ENCODE measurements at places on chromosomes 6 and 20.

- DNase-seq, result no peak
Observed at GRCh38 chr20:62737271-62737811, 28.7 kb downstream of the NTSR1 start.

GRCh38 chr6:132369526-132369925 is 31.7 kb downstream of the MOXD1 start:
- no peak for DNase-seq

DNA sequence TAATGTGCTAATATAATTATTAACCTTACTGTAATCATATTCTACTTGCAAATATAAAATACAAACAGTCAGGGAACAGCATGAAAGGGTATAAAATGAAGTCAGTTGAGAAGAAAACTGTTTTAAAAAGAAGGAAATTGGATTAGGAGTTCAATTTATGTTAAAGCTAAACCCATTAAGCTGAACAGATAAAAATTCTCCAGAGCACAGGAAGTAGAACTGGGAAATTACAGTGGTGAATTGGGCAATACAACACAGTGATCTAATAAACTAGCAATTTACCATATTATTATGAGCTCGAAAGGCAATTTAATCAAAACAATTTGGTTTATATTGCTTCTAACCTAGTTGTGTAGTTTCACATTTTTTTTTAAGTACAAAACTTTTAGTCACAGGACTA is 407.4 kb upstream of the RGS17 start:
- no peak for DNase-seq

- DNase-seq, result no peak
Observed at GRCh38 chr6:37050045-37050853, 44.8 kb downstream of the FGD2 start.

- no peak for DNase-seq
Observed at GRCh38 chr6:139308936-139309603, 17.3 kb upstream of the TXLNB start.

DNA sequence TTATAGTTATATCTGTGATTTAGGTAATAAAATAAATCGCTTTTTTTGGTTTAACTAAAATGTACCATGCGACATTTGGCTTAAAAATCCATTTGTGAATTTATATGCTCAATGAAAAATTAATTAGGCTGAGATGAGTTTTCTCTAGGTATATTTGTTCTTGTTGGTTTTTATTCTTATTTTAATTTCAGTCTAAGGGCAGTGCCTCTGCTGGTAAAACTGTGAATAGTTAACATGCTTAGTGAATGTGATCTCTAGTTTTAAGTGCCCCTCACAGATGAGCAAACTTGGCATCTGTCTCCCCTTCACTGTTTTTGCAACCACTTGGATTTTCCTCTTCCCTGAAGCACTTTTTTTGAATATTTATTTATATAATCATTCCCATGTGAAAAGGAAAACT is 822.7 kb downstream of the GRIK2 start:
- no peak for DNase-seq

DNA sequence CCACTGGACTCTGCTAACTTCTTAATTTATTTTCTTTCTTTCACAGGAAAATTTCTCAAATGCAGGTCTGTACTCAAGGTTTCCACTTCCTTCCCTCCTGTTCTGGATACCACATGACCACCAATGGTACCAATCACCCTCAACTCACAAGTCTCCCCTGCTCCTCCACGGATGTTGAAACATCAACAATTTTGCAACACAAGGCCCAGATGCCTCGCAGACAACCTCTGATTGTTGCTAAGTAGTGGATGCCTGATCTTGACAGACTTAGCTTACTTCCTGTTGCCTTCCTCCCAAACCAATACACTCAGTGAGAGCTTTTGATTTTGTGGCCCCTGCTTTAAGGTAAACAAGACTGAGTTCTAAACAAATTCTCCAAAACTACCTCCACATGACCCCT is 146.6 kb downstream of the FRK start:
- DNase-seq, result no peak

GRCh38 chr20:4170621-4171537 is 155.5 kb upstream of the RNF24 start:
- no peak for DNase-seq

- DNase-seq, result no peak
Observed at GRCh38 chr20:17699931-17700351, at the start of gene BANF2. Gene BANF2 (plus strand): TSS chr20:17699966. CDS start chr20:17725026, 25,060 bp downstream.

- DNase-seq, result no peak
Observed at GRCh38 chr6:112033791-112034615, 19.9 kb upstream of the CCN6 start.

DNA sequence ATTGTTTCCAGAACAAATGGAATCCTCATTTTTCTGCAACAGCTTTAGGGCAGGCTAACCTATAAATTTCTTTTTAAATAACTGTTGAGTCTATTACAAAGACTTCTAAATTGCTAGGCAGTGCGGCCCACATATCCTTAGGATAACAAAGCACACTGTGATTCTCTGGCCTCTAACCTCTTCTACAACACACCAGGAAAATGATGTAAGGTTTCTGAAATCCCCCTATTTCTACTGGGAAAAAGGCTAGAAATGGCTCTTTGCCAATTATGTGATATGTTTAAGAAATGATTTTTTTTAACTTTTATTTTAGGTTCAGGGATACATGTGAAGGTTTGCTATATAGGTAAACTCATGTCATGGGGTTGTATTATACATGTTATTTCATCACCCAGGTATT is 17.3 kb upstream of the NT5E start:
- no peak for DNase-seq

DNA sequence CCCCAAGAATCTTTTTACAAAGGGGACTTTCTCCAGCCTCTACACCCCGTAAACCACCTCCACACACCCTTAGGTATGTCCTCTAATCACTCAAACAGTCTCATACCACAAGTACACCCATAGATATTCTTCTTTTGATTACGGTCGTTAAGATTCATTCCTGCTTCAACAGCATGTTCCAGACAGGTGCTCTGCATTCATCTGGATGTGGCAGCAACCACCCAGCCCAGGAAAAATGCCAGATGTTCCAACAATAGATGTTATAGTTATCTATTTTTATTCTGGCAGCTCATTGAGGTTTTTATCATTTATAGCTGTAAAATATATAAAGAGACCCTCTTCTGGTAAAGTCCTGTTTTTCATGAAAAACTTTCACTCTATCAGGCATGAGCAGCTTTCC is 60.7 kb downstream of the SIM1 start:
- no peak for DNase-seq

DNA sequence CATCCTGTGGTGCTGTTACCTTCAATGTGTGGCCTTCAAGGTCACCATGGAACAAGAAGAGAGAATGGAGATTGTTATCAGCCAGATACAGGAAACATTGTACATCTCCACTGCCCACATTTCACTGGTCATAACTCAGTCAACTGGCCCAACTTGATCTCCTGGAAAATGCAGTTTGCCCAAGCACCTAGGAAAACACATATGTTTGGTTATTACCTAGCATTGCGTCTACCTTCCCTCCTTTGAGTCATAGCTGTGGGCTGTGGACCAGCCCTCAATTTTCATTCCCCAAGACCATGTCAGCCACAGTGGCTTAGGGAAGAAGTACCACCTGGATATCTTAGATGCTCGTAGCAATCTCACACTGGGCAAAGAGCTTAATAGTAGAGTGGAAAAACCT is 513.4 kb downstream of the KIF16B start:
- no peak for DNase-seq

- DNase-seq, result no peak
Observed at GRCh38 chr6:28738396-28738765, 185.4 kb downstream of the TRIM27 start.

DNA sequence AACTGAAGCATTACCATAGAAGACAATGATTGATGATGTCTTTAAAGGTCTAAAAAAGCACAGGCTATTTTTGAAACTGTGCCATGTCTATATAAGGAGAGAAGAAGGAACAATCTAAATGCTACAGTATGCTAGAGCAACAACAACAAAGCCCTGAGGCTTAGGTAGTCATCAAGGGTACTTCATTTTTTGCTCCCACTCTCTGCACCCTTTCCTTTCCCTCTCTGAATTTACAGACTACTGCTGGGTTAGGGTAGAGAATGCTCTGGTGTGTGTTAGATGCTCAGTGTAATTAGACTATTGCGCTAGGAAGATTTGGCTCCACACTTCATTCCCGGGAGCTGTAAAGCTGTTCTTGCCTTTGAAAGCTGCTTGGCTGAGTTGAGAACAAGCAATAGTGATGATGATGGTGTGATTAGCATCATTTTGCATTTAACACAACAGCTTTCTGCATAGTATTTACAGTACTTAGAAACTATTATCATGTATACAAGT is 1262.5 kb upstream of the CITED2 start:
- DNase-seq, result no peak

DNA sequence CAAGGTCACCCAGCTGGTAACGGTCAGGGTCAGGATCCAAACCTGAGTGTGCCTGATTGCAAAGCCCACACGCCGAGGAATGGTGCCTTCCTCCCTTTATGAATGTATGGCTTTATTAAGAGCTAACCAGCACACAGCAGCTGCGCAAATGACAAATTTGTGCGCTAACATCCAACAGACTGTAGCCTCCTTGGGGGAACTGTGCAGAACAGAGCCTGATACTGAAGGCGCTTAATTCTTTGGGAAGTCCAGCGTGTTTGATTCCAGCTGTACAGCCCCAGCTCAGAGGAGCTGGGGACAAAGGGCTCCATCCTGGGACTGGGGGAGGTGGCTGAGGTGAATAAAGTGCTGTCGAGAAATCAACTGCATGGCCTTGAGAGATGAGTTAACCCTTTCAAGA is 75.7 kb upstream of the JARID2 start:
- no peak for DNase-seq

- DNase-seq, result no peak
Observed at GRCh38 chr6:27986928-27987725, 30.1 kb downstream of the OR2B6 start.

- DNase-seq, result no peak
Observed at GRCh38 chr20:22414305-22414742, 170.0 kb downstream of the FOXA2 start.

GRCh38 chr6:56087421-56087820 is 160.0 kb downstream of the COL21A1 start:
- no peak for DNase-seq

- DNase-seq, result peak; percentile 6
Observed at GRCh38 chr20:52312132-52312729, 120.7 kb upstream of the ZFP64 start.

GRCh38 chr6:134605034-134605433 is 287.1 kb upstream of the SGK1 start:
- no peak for DNase-seq

- DNase-seq, result no peak
Observed at GRCh38 chr20:45416917-45417316, 976 bp downstream of the PIGT start.

DNA sequence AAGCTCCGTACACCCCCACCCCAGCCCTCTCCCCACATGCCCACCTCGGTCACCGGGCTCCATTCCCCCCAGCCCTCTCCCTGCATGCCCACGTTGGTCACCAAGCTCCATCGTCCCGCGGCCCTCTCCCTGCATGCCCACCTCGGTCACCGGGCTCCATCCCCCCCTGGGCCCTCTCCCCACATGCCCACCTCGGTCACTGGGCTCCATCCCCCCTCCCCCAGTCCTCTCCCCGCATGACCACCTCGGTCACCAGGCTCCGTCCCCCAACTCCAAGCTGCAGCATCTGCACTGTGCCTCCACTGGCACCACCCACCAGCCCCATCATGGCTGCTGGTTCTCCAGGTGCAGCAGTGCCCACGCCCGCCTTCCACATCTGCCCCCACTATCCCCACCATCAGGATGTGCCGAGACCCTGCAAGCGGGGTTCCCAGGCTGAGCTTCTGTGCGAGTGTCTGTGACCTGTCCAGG is 16.8 kb downstream of the TAF4 start:
- DNase-seq, result no peak

DNA sequence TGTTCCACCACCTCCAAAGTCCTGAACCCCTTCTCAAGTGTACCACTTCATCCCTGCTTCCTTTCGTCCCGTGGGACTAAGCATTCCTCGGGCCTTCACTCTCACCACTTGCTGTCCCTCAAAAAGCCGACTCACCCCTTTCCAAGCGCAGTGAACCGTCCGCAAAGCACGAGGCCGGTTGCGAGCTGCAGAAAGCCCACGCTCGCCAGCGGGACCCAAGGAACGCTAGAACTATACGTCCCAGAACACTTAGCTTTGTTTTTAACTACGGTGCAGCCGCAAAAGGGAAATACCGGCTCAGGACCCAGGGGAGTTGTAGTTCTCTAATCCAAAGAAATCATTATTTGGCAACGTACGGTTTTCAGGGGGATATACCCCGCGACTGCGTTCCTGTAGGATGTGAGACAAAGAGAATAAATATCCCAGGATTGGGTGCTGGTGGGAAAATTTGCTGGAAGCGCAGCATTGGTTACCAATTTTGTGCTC is 416 bp upstream of the POLR1H start:
- DNase-seq, result no peak

DNA sequence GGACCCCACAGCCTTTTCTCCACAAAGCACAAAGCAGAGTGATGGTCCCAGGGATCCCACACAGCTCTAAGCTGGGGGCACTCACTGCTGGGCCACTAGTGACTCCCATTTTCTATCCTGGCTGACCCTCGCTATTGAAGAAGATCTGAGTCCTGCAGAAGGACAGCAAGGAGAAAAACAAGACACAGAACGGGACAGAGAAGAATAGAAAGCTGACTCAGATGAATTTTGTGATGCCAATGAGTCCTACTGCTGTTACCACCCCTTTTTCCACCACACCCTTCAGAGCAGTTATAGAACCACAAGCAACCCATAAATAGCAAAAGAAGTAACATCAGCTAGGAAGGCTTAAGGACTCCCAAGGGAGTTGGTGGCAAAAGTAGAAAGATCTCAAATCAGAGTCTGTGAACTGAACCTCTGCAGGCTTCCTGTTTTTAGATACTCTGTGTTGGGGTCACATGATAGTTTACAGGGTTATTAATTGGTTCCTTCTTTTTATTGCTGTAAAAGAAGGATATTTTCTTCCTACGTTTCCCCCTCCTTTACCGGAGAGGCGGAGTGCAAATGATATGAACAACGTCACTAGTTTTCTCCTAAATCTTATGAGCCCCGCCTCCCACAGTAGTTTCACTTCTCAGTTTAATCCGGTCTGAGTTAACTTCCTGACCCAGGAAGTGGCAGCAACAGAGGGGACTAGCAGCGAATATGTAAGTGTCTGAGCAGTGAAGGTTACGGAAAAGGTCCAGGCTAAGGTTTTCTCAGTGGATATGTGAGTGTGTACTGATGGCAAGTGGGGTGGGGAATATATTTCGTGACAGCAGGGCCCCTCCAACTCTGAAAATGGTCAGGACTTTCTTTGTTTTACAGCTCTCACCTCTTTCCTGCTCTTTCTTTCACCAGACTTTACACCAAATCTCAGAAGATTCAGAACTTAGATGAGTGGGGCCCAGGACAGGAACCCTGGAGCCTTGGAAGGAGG is at the start of gene TRIM38:
TSS of gene TRIM38 (plus strand) at position 654 of the 979 bp plus-strand sequence. CDS start 3,721 bp downstream, outside the sequence.
- DNase-seq, result peak; percentile 59

DNA sequence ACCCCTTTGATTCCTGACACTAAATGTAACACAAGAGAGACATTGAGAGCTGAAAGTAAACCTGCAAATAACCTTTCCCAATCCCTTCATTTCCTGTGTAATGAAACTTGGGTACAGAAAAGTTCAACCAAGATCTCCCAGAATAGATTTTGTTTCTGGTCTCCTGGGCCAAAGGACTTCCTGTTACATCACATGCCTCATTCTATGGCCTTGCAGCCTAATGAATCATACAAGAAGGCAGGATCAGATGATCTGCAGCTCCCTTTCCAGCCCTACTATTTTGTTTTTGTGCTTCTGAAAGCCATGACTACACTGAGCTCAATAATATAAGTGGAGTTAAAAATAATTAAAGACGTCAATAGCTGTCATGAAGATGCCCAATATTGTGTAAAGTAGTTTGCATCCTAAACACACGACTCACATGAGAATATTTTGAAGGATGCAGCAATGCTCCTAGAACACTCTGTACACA is 73.4 kb upstream of the NOX3 start:
- DNase-seq, result no peak

GRCh38 chr6:136403110-136403980 is 113.7 kb upstream of the BCLAF1 start:
- DNase-seq, result no peak
